BE2C (cell line): ENCODE measurements at places on chromosomes 3 and 15.

- DNase-seq: no peak
Measured at GRCh38 chr3:178588628-178589027, 52.4 kb downstream of the KCNMB2 start.

- no peak for DNase-seq
Measured at GRCh38 chr3:47850564-47851410, 47.8 kb downstream of the DHX30 start.

GRCh38 chr3:170159459-170159858 lies 22.1 kb downstream of the PHC3 start:
- DNase-seq: no peak

DNA sequence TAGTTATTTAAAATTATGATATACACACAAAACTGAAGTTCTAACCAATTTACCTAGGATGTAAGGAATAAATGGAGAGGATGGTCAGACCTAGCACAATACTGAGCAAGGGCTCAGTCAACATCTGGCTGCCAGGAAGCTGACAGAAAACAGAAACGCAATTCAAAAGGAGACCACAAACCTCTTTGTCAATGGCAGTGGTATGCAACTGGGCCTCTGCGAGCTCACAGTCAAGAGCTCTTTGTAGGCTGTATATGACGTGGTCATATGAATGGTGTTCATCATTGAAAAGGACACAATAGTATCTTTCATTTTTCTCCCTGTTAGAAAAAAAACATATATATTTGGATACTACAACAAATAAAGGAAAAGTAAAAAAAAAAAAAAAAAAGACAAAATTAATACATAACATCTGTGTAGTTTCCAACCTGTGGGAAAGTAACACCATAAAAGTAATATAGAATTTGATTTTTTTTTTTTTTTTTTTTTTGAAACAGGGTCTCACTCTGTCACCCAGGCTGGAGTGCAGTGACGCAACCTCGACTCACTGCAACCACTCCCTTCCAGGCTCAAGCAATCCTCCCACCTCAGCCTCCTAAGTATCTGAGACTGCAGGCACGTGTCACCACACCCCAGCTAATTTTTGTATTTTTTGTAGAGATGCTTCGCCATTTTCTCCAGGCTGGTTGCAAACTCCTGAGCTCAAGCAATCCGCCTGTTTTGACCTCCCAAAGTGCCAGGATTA lies 37.9 kb downstream of the UBR1 start:
- no peak for DNase-seq

- DNase-seq: no peak
Measured at GRCh38 chr3:118171236-118171852, 863.3 kb downstream of the IGSF11 start.

DNA sequence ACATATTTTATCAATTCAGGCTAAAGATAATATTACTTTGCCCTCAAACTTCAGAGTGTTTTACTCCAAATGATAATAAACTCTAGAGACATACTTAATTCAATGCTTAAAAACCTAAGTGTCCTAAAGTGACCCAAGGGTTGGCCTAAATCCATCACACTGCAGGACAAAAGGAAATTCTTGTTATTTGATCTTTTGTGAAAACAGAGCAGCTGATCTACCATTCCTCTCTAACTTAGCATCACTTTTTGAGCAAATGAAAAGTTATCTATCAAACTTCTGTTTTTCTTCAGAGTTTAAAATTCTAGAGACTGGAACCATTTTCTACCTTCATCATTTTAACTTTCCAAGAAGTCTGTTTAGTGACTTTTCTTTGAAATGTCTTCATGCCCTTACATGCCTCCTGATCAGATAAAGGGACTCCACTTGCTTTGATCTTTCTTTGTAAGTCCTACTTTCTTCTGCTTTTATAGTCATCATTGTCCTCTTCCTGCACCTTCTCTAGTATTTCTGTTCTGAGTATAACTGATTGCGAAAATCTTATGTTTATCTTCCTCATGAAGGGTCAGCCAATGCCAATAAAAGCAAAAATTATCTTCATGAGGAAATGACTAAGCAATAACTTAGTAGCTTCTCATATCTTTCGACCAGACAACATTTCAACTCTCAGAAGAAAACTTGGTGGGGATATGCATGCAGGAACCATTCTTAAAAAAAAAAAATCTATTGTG lies 378.7 kb upstream of the TGFBR2 start:
- DNase-seq: no peak

DNA sequence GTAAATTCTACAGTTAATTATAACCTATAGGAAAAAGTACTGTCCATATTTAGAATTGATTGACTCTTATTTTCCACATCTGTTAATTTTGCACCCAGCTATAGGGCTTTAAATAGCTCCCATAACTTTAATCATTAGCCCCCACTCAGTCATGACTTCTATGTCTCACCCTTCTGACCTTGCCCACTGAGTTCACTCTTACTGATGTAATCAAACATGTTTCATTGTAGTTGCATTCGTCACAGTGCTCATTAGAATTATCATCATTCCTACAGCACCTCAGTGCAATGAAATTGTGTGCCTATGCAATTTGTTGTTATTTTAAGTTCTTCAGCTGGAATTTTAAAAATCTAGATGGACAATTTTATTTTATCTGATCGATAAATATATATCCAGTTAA lies 151.4 kb downstream of the TIGIT start:
- DNase-seq: no peak

DNA sequence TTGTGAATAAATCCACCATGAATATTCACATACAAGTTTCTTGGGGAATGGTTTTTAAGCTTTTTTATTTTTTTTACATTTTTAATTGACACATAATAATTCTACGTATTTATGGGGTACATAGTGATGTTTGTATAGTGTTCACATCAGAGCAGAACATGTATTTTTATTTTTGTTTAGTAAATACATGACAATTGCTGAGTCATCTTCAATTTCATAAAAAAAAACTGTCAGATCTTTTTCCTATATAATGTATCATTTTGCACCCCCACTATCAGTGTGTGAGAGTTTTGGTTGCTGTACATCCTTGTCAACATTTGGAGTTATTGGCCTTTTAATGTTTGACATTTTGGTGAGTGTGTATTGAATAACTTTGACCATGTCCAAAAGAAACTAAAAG lies 39.9 kb upstream of the FILIP1L start:
- DNase-seq: no peak

GRCh38 chr3:155428563-155428962 lies 135.1 kb upstream of the STRIT1 start:
- no peak for DNase-seq

GRCh38 chr15:93332168-93332553 lies 243.2 kb upstream of the RGMA start:
- no peak for DNase-seq

DNA sequence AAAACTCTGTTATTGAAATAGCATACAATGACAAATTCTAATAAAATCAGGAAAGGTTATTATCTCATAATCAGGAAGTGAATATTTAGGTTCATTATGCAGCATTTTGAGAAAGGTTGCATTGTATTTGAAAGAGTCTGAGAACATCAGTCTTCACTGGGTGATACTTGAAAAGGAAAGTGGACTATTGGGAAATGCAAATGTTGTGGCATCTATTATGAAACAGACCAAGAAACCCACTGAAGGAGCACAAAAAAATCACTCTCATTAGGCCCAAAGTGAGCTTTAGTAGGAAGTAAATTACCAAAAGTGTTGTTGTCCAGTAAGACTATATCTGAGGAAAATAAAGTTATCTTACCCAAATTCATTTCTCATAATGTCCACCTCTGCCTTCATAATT lies 90.8 kb downstream of the ZPLD1 start:
- no peak for DNase-seq

GRCh38 chr15:31023841-31024240 lies 32.4 kb upstream of the MTMR10 start:
- DNase-seq: no peak

DNA sequence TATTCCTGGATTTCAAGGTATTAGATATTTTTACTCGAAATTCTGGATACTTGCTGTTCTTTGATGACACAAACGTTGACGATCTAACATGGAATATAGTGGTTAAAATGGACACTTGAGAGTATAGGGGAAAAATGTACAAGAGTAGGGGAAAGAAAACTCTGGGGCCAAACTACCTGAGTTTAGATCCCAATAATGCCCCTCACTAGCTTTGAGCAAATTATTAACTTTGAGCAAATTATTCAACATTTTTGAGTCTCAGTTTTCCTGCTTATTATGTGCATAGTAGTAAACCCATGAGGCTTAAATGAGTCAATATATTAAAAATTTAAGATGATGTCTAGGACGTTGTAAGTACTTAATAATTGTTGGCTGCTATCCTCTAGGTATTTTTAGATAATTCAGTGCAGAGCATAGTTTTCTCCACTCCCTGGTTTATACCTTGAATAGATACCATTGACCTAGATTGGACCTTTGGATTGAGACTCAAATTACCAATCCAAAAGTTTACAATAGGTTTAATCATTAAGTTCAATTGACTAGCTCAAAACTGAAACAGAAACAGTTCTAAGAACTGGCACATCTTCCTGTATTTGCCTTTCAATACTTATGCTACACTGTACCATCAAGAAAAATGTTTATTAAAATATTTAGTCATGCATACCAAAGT lies 4.5 kb downstream of the ADGRG7 start:
- no peak for DNase-seq

- DNase-seq: no peak
Measured at GRCh38 chr3:46100812-46101211, 73.5 kb upstream of the XCR1 start.

GRCh38 chr3:81891055-81891895 lies 129.8 kb upstream of the GBE1 start:
- no peak for DNase-seq

DNA sequence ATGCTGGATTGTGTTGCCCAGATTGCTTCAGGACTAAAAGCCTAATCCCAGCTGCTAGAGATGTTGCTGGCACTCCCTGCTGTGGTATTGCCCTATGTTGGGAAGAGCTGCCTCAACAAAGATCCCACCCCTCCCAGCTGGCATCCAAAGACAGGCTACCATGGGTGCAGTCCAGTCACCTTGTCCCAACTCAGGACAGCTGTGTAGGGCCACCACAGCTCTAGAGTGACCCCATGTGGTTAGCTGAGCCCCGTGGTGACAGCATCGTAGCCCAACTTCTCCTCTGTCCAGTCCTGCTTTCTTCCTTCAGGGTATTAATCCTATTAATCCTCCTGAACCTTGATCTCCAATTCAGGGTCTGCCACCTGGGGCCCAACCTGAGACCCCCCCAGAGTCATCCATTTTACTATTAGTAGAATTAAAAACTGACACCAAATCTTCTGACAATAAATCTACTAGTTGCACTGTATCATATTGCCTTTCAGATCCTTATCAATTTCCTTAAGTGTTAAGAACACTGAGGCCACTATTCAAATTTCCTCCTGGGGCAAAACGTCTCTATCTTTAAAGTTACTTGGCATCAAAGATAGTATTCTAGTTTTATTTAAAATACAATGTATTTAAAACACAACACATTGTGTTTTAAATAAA lies 83.5 kb downstream of the AQP9 start:
- peak; percentile 53 for DNase-seq

GRCh38 chr3:35635407-35635806 lies 3.9 kb upstream of the ARPP21 start:
- no peak for DNase-seq

DNA sequence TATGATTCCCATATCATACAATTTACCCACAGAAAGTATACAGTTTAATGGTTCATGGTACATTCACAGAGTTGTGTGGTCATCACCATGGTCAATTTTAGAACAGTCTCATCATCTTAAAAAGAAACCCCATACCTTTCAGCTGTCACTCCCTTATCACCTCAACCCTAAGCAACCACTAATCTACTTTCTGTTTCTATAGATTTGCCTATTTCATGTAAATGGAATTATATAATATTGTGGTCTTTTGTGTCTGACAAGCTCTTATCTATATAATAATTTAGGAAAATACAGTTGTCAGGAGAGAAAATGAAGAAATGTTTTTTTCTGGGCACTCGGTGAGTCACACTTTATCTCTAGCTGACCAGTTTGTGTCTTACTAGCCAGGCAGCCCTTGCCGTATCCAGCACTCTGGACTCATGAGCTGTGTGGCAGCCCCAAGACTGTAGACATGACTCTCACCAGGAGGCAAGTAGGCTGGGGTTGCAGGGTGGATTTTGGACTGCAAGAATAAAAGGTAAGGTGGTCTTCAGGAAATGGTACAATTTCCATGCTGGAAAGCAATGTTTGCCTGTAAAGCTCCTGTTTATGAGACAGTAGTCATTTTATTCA lies 234.6 kb downstream of the THRB start:
- DNase-seq: no peak

DNA sequence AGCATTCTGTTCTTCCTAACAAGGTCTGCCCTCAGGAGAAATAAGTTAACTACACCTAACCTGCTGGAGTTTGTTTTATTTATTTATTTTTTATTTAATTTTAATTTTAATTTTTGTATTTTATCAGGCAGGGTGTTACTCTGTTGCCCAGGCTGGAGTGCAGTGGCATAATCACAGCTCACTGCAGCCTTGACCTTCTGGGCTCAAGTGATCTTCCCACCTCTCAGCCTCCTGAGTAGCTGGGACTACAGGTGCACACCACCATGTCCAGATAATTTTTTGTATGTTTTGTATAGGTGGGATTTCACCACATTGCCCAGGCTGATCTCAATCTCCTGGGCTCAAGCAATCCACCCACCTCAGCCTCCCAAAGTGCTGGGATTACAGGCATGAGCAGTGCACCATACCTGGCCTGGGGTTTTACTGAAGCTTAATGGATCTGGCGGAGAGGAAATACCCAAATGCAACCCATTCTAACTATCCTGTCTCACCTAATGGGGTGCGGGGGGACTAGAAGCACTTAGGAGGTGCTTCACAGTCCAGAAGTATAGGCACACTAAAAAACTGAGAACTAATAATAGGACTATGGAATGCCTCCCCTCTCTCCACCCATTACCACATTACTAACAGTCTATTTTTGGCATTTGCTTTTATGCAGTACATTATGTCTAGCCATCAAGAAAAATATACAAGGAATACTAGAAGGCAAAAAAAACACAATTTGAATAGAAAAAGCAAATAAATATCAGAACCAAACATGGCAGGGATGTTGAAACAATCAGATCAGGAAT lies 61.4 kb downstream of the TTBK2 start:
- DNase-seq: no peak

DNA sequence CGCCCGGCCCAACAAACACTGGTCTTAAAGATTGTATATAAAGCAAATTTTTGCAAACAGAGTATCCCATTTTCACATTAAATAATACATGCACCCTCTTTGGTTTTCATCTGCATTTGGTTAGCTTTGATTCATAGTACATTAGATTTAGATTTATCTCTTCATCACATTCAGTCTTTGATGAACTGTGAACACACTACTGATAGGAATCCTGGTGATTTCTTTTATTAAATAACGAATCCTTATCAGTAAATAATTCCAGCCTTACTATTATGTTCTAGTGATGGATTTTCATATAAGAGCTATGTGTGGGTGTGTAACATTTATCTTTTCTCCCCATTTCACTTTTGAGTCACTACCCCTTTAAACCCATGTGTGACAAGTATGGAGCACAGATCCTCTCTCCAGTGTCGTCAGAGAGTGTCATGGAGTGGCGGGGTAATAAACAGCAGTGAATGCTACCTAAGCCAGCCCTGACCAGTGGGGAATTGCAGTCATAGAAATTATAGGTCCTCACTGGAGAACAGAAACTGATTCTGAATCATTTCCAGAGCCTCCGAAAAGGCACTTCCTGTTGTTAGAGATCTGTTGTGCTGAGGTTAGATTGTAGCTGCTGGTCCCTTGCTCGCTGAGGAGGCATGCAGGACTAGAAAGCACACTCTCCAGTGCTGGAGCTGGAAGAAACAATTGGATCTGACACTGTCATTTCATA lies 22.0 kb downstream of the SLC7A14 start:
- peak; percentile 46 for DNase-seq

GRCh38 chr15:52013151-52013791 lies 5.7 kb upstream of the MAPK6 start:
- DNase-seq: no peak

GRCh38 chr15:56495053-56495452 lies 30.1 kb upstream of the MNS1 start:
- no peak for DNase-seq
